ENCODE measurements at places on chromosomes 16 and 17. TPM values are rescaled to one million over a fixed set of nuclear protein-coding genes. Genes with fewer than 3 reads are reported as not detected.

The MT1M gene
- 1.3 TPM for total RNA-seq

The NUBP2 gene
- total RNA-seq: 46.6 TPM

The RAB26 gene
- 4.4 TPM for total RNA-seq

The USP10 gene
- 85.1 TPM for total RNA-seq

The TMC7 gene
- total RNA-seq: 3.4 TPM

The ARL17B gene
- 24.7 TPM for total RNA-seq

Data from parietal lobe (tissue), 2 donors.